Hair follicle dermal papilla cell (primary cell): ENCODE measurements at places on chromosomes 3 and 15. TPM values are rescaled to one million over a fixed set of nuclear protein-coding genes. Genes with fewer than 3 reads are reported as not detected.

EIF2B5 gene
- 27.7 and 34.7 TPM in 2 replicates for total RNA-seq

CAPN3 gene
- total RNA-seq: 1.2 and 1.9 TPM in 2 replicates

EPHB3 gene
- total RNA-seq: 13.6 and 21.4 TPM in 2 replicates

SLC9C1 gene
- total RNA-seq: 1.3 TPM in 1 of 2 replicates, not detected in the other

ALPK3 gene
- 0.12 and 0.32 TPM in 2 replicates for total RNA-seq

LTF gene
- under 0.01 TPM in 1 of 2 replicates, not detected in the other for total RNA-seq

SMARCC1 gene
- 36.1 and 41.4 TPM in 2 replicates for total RNA-seq

ATP13A4 gene
- total RNA-seq: not detected in 2 replicates

RPS27L gene
- 49.8 and 65.0 TPM in 2 replicates for total RNA-seq

SLC2A2 gene
- total RNA-seq: under 0.01 TPM in 1 of 2 replicates, not detected in the other

CAMK2N2 gene
- 0.16 TPM in 1 of 2 replicates, not detected in the other for total RNA-seq
